ENCODE measurements at places on chromosomes 4 and X.

GRCh38 chrX:11261260-11261659, 32.0 kb upstream of the AMELX start:
- no peak for DNase-seq

GRCh38 chr4:57320849-57321248, 210.7 kb upstream of the IGFBP7 start:
- DNase-seq: no peak

DNA sequence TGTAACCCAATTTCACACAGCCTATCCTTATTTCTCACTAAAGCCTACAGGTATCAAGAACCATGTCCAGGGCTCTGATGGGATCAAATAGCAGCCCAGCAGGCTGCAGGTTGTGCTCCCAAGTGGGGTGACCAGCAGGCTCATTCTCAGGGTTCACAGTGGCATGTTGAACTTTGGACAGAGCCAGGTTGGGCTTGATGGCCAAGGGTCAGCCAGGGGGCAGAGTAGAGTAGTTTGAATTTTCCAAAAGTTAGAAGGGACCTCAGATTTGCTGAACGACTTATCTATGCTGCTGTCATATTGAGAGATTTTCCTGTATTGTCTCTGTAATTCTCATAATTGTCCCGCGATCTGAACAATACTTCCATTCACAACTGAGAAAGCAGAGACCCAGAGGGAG, 310.8 kb upstream of the BOD1L1 start:
- no peak for DNase-seq

GRCh38 chrX:107626916-107627315, 1.4 kb upstream of the PRPS1 start:
- no peak for DNase-seq

DNA sequence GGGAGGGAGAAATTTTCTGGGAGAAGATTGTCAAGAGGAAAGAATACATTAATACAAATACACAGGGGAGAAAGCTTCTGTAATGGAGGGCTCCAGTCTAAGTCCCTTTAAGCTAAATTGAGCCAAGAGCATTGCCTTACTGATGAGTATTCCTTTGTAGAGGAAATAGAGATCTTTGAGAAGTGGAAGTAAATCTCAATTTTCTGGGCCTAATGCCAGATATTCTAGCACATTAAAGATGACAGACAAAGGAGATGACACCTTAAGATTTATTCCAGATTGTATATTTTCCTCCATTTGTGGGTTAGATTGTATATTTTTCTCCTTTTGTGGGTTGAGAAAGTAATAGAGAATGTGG, 28.5 kb upstream of the SMAD1 start:
- no peak for DNase-seq

DNA sequence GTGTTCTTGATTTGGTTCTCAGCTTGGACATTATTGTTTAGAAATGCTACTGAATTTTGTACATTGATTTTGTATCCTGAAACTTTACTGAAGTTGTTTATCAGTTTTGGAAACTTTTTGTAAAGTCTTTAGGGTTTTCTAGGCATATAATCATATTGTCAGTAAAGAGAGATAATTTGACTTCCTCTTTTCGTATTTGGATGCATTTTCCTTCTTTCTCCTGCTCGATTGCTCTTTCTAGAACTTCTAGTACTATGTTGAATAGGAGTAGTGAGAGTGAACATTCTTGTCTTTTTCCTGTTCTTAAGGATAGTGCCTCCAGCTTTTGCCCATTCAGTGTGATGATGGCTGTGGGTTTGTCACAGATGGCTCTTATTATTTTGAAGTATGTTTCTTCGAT, 24.1 kb downstream of the TMPRSS11A start:
- no peak for DNase-seq

GRCh38 chrX:69988955-69989394, 60.8 kb downstream of the AWAT2 start:
- no peak for DNase-seq

DNA sequence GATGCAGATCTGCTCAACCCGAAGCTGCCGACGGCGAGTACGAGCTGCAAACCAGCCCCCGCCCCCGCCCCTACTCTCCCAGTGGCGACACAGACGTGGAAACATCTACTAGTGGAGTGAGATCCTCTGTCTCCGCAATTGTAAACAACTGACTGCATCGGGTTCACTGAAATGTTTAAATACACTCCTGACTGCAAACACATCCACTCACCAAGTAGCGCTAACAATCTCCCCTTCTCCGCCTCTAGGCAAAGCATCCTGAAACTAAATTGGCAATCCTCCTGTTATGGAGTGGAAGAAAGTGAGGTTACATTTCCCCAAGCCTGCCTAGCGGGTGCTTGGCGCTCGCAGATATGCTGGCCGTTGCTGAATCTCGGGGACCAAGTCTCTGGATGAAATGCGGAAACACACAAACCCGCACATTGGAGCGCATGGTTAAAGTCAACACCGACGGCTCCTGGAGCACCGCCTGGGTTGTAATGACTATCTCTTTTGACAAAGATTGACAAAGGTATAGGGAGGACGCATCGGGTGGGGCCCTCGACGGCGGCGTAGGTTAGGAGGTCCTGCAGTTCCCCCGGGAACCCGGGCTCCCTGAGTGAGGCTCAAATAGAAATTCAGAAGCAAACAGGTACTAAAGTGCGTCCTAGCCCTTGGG, 117.0 kb upstream of the TEX13C start:
- DNase-seq: no peak

DNA sequence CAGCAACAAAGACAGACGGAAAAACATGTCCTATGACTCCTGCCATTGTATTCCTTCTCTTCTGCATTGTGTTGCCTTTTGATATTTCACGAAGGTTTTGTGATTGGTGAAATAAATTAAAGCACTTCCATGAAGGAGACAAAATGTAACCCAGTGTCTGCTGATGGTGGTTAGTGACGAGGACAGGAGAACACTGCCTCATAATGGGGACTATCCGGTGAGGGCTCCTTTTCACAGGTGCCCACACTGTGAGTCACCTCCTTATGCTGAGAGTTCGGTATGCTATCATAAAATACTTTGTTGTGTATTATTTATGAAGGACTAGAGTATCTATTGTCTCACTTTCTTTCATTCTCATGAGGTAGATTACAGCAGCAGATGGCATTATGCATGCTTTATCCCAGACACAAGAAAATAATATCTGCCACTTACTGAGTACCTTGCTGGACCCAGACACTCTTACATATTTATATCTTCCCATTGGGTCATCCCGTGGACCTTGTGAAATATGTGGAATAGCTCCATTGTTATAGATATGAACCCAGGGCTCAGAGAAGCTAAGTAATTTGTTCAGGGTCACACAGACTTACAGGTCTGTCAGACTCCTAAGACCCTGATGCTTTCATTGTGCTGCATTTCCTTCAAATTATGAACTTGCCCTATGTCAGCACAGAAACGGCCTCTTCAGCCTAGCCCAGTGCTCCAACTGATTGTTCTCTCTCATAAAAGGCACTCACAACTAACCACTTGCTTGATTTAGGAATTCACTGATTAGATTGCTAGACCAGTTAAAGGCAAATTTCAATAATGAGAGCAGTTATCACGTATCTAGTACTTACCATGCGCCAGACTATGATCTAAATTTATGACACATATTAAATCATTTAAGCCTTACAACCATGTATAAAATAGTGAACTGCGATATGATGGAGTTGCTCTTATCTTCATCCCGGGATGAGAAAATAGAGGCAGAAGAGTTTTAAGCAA, 31.2 kb downstream of the PLS3 start:
- DNase-seq: no peak

DNA sequence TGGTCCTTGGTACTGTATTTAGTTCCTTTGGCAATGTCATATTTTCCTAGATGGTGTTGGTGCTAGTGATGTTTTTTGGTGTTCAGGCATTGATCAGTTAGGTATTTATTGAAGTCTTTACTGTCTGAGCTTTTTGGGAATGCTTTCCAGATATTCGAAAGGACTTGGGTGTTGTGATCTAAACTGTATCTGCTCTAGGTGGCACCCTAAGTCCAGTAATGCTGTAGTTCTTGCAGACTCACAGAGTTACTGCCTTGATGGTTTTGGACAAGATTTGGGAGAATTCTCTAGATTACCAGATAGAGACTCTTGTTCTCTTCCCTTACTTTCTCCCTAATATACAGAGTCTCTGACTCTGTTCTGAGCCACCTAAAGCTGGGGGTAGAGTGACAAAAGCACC, 513.6 kb upstream of the PITX2 start:
- no peak for DNase-seq

DNA sequence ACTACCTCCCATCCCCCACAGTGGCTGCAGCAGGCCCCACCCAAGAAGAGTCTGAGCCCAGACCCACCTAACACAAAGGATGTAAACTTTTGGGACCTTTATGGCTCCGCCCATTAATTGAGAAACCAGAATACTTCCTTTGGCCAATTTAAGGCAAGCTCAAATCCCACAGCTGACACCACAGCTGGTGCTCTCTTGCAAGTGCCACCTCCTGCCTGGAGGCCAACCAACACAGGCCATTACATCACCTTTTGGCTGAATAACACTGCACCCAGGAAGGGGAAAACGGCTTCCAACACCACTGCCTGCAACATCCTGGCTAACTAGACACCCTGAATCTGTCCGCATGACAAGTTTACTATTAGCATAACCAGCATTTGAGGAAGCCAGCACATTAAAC, 248.8 kb downstream of the PRDM5 start:
- DNase-seq: no peak

Data from activated CD8-positive, alpha-beta memory T cell treated with anti-CD3 and anti-CD28 coated beads for 1 hour (primary cell).